ENCODE measurements at places on chromosomes 16 and 17.

DNA sequence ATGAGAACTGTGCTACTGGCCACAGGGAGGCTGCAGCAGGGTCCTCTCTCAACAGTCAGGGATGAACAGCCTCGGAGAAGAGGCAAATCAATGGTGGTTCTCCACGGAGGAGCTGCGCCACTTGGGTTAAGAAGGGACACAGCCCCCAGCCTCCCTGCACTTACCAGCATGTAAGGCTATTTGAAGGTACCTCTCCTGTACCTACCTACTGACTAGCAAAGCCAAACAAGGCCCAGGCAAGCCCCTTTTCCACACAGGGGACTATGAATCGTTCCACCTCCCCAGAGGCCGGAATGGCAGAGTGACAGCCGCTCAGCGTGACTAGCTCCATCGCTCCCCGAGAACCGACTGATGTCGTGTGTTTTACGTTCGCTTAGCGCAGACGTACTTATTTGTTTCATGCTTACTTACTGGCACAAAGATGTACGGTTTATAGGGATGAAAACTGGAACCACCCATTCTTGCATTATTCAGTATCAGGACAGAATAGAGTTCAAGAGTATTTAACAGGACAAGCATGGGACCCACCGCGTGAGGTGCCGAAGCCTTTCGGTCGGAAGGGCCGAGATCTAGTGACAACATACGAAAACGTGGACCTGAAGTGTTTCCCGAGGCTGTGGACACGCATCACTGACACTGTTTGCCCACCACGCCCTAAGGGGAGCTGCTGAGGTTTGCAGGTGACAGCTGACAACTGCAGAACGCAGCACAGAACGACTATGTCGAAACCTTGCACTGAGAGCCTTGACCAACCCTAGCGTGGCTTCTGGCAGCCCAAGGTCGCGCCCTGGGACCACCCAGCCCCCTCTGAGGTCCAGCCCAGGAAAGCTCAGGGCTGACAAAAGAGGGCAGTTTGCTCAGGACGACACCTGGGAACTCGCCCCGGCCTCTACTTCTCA, 1.0 kb downstream of the TEPSIN start:
- DNase-seq = no peak

DNA sequence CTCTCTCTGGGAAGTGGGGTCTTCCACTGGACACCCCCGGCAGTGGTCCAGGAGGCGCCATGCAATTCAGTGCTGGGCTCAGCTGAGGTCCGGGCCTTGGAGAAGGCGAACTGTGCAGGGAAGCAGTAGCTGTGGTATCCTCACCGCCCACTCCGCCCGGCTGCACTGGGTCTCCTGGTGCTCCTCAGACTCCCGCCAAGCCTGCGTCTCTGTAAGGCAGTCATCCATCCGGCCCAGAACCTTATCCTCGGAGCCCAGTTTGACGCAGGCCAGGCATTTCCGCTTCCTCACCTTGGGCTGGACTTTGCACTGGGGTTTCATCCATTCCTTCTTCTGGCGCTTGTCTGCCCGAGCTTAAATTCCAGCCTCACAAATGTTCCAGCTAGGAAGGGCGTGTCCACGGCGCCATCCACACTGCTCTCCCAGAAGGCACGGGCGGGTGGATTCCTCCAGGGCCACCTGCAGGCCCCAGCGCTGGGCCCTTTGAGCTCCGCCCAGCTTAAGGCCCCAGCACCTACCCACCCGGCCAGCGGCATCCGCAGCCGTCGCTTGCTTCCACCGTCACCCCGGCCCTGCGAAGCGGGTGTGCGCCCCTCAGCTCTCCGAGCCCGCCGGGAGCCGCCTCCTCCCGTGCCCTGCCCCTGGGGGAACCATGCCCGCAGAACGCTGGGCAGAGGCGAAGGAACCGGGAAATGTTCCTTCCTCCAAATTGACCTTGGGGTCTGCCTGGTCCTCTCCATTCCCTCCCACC, 1884.8 kb downstream of the TP53TG3F start:
- no peak for DNase-seq

GRCh38 chr17:3385869-3386816, at the start of gene OR3A2:
Gene OR3A2 (minus strand): TSS chr17:3386308.
- DNase-seq = no peak

- DNase-seq = no peak
These were observed 7.1 kb downstream of the TMEM97 start for GRCh38 chr17:28326114-28326513.

DNA sequence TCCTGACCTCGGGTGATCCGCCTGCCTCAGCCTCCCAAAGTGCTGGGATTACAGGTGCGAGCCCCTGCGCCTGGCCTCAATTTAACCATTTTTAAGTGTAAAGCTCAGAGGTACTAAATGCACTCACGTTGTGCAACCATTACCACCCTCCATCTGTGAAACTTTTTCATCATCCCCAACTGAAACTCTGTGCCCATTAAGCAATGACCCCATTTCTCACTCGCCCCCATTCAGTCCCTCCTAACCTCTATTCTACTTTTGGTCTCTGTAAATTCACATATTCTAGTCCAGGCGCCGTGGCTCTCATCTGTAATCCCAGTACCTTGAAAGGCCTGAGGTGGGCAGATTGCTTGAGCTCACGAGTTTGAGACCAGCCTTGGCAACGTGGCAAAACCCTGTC, 8.3 kb upstream of the SPNS3 start:
- DNase-seq = no peak

DNA sequence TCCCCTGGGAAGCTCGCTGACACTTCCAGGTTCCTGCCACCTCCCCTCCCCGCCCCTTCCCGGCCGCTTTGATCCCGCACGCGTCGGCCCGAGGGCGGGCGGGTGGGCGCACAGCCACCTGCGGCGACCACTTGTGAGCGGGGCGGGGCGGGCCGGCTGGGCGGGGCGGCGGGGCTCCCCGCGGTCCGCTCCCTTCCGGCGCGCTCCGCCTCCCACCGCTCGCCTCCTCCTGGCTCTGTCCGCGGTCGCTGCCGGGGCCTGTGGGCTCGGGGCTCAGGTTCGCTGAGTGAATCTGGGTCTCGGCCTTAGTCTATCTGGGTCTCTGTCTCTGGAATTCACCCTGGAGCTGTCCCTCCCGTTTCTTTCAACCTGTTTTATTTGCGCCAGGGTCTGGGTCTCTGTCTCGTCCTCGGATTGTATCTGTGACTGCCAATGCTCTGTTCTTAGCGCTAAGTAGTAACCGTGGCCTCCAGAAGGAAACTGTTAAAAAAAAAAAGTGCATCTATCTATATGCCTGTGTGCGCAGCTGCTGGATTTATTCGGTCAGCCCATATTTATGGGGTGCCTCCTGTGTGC, 2.7 kb upstream of the HES7 start:
- DNase-seq = no peak

DNA sequence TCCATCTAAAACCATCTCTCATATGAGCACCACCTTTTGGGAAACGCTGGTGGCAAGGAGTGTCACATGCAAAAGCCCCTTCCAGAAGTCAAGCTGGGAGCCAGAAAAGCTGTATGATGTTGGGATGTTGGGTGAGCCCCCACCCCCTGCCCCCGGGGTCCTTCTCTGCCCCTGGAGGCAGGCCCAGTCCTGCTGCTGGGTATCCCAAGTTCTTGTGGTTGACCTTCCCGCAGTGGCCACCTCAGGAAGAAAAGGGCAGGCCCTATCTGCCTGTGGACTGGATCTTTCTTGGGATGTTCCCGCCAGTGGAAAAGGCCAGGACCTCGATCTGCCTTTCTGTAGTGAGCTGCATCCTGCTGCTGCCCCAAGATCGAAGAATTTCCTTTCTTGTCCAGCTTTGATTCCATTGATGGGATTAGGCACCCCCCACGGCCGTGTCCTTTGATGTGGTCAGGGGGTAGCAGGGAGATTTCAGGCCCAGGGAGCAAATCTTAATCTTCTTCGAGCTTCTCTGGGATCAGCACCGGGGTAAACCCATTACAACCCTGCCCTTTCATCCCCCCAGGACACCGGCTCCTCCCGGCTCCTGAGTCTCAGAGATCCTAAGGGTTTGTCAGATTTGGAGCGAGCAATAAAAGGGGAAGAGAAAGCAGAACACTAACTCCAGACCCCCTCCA, 165.6 kb downstream of the RAB11FIP4 start:
- DNase-seq = no peak

DNA sequence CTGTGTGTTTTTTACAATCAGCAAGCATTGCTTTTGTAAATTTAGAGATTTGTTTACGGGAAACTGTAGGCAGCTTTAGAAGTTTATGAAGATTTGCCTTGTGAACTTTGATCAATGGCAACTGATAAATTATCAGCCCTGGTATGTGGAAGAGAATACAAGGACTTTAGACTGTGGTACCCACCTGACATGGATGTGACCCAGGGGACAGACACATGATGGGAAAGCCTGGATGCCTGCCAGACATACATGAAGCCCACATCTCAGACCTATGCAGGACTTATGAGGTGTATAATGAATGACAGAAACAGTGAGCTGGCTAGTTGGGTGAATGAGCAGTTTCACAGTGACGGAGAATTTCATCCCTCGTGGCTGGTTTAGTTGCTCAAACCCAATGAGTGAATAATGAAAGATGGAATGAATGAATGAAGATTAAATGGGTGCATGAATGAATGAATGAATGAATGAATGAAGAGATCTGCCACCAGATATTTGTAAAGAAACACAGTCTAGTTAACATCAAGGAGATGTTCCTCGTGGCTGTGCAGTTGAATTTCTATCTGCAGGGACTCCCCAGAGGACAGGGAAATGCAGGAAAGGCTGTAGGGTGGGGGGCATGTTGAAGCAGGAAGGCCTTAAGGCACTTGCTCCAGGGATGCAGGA, 7.6 kb downstream of the TMEM92 start:
- no peak for DNase-seq

GRCh38 chr16:6016530-6017184, 919.1 kb upstream of the EEF2KMT start:
- DNase-seq = peak; percentile 5

DNA sequence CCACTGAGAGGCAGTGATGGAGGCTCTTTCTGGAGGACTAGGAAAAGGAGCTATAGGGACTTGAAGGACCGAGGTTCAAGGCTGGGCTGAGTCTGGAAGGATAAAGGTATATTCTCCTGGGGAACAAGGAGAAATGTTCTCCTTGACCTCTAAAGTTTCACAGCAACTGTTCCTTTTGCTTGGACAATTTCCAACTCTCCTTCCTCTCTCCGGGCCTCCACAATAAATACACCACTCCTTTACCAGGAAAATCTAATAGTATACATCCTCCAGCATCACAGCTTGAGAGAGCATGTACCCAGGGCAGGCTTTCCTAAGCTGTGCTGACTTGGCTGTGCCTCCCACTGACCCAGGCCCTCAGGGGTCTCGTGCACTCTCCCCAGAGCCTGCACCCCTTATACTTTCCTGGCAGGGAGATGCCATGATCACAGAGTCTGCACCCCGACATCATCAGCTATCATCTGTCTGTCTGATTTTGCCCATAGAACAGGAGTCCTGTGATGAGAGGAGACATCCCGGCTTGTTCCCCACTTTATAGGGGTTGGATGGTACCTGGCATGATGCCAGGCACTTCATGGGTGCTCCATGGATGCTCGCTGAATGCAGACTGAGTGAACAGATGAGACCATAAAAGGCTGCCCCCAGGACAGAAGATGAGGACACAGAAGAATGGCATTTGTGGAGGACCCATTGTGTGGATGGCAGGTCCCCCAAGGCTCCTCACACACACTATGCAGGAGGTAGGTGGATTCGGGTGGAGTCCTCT, 582.6 kb upstream of the CDH5 start:
- no peak for DNase-seq

- DNase-seq = no peak
These were observed 2.1 kb downstream of the SKA2 start for GRCh38 chr17:59152925-59153324.

- no peak for DNase-seq
These were observed 4.1 kb downstream of the B3GNT9 start for GRCh38 chr16:67146523-67147357.

- no peak for DNase-seq
These were observed 15.0 kb downstream of the HNF1B start for GRCh38 chr17:37729905-37730304.

- DNase-seq = no peak
These were observed 6.0 kb upstream of the ARL5C start for GRCh38 chr17:39171933-39172332.

DNA sequence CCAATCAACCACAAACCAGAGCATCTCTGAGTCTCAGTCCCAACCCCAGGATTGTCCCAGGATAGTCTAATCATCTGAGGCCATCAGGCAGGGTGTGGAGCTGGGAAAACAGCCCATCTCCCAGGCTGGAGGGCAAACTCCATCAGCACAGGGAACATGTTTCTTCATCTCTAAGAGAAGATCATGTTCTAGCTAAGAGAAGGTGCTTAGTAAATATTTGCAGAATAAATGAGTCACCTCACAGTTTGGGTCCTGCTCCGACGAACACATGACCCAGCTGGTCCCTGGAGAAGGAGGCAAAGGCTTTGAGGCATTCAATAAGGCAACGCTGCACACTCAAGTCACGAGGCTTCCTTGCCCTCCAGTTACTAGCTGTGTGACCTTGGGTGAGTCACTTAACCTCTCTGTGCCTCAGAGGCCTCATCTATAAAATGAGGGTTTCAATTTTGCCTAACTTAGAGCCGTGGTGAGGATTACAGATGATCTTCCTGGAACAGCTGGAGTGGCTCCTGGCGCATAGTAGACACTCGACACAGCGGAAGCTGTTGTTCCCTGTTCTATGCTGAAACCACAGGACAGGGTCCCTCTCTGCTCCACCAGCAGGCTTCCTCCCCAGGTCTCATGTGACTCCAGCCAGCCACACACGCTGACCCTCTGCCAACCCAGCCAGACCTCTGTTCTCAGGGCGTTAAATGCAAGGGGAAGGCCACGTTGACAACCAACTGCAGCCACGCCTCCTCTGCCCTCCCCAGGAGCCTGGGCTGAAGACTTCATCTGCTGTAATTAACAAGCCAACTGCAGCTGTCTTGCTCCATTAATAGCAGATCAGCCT, 10.3 kb upstream of the RPL38 start:
- DNase-seq = peak; percentile 70

DNA sequence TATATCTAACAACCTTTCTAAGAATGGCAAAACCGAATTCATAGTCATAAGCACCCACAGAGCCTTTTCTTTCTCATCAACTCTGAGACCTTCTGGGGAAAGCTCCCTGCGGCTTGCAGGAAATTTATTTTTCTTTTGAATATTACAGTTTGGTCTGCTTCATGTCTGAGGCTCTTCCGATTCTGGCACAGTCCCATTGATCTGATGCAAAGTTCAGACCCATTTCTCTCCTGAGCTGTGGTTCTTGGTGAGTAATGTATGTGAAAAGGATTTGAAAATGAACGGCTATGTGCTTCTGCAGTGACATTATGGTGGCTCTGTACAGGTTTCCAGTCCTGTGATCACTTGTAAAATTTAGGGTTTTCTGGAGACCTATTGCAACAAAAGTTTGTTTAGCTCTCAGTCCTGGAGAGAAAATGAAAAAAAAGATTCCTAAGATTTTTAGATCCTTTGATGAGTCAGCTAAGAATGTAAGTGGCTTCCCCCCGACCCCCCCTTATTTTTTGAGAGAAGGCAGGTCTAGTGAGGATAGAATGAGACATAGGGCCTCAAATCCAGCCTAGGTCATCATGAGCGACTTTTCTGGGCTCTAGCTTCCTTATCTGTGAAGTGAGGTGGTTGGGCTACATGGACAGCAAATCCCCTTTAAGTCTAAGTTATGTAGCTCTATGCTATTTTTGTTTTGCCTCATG, 4.6 kb downstream of the GAN start:
- DNase-seq = peak; percentile 75
